ENCODE measurements at places on chromosomes 7 and 10. TPM values are rescaled to one million over a fixed set of nuclear protein-coding genes. Genes with fewer than 3 reads are reported as not detected.

GIMAP5 gene
- total RNA-seq = 3.4 TPM

DNA sequence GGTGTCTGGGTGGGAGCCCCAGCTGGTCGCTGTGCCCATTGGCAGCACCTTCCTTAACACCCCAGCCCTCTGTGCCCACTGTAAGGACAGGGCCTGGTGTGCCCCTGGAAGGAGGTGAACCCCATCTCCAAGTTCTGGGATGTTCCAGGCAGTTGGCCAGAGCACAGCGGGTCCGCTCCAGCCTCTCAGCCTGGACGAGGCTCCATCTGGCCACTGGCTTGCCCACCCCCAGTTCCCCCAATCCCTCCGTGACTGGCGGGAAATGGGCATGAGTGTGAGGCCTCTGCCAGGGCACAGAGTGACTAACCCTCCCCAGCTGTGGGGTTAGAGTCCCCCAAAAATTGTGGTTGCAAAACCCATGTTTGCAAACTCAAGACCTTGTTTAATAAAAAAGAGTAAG lies 15.6 kb downstream of the GRIFIN start:
- no peak for DNase-seq

DNA sequence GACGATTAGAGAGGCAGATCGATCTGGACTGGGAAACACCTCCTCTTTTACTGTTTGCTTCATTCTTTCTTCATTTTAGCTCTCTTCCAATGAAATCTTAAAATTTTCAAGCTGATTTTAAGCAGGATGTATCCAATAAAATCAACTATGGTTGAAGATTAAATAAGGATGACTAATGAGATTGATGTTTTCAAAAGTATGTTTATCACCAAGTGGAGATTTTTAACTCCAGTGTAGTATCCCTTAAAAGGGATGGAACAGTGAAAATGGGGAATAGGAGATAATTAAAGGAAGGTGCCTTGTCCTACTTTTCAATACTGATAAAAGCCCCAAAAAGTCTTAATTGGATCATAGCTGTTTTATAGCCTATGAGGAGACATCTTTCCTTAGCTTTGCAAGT lies 11.6 kb upstream of the LIPF start:
- DNase-seq = no peak

DNA sequence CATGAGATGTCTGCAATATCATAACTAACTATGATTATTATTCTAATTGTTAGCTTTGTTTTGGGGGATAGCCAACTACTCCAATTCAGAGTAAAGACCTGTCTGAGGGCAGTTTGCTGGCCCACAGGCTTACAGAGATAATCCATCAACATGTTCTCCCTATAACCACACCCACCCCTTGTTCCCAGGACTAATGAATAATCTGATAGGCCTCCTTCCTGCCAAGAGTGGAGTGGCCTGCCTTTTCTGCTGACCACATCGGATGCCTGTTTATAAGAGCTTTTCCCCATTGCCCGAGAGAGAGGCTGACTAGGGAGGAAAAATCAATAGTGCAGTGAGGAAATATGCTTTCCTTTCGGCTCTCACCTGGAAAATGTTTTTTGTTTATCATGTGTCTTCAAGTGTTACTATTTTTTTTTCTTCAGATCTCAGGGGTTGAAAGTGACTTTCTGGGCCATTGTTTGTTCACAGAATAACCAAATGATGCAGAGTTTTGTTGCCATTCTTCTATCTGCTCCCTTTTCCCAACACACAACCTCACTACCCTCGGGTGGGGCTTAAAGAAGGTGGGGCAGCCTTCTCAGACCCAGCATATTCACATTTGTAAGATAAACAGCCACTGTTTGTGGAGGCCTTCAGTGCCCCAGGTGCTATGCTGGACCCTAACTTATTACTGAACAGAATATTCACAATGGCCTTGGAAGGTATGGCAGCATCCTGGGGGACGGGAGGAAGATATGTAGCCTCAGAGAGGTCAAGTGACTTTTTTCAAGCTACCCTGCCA lies 38.4 kb downstream of the PLPP4 start:
- no peak for DNase-seq

GRCh38 chr7:101998029-101998905 lies 180.8 kb downstream of the CUX1 start:
- DNase-seq = no peak

Measured in pancreas (tissue), 10 donors.